LHCN-M2 (cell line): ENCODE measurements at places on chromosomes 6 and 20. TPM values are rescaled to one million over a fixed set of nuclear protein-coding genes. Genes with fewer than 3 reads are reported as not detected.

The MRAP2 gene
- total RNA-seq = 0.23 and 0.51 TPM in 2 replicates

DNA sequence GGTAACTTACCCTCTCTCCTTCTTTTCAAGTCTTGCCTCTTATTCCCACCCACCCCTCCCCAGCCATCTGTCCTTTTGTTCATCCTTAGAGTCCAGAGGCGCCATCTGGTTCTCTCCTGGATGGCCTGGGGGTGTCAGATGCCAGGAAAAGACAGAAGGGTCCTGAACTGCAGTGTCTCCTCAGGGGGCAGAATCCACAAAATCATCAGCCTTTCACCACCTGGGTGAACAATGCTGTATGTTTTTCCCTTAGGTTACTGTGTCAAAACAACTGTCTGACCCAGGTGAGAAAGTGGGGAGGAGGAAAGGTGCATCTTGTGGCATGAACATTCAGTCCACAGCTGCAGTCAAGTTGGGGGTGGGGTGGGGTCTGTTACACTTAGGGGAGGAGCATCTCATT, 47.9 kb upstream of the FYN start:
- DNase-seq = no peak

The PGBD1 gene
- total RNA-seq = 11.9 and 12.0 TPM in 2 replicates

The SPO11 gene
- total RNA-seq = not detected in 2 replicates

The TLDC2 gene
- total RNA-seq = not detected in 2 replicates

GRCh38 chr6:149013586-149014344, 266.9 kb downstream of the UST start:
- DNase-seq = no peak

The SNAP25 gene
- 0.58 and 1.1 TPM in 2 replicates for total RNA-seq

The HRH3 gene
- not detected in 2 replicates for total RNA-seq

GRCh38 chr20:3970016-3970415, 45.3 kb downstream of the RNF24 start:
- no peak for DNase-seq

The ALDH8A1 gene
- 0.06 TPM in 1 of 2 replicates, not detected in the other for total RNA-seq

- DNase-seq = peak; percentile 96
These were observed 534.7 kb upstream of the JARID2 start for GRCh38 chr6:14711056-14711703.
